ENCODE measurements at places on chromosomes 16 and 17.

GRCh38 chr17:30524847-30525246 lies 47.6 kb downstream of the GOSR1 start:
- DNase-seq: no peak

GRCh38 chr17:80729761-80730160 lies 185.1 kb downstream of the RPTOR start:
- no peak for DNase-seq

GRCh38 chr16:27246439-27246838 lies 22.1 kb downstream of the NSMCE1 start:
- DNase-seq: no peak

DNA sequence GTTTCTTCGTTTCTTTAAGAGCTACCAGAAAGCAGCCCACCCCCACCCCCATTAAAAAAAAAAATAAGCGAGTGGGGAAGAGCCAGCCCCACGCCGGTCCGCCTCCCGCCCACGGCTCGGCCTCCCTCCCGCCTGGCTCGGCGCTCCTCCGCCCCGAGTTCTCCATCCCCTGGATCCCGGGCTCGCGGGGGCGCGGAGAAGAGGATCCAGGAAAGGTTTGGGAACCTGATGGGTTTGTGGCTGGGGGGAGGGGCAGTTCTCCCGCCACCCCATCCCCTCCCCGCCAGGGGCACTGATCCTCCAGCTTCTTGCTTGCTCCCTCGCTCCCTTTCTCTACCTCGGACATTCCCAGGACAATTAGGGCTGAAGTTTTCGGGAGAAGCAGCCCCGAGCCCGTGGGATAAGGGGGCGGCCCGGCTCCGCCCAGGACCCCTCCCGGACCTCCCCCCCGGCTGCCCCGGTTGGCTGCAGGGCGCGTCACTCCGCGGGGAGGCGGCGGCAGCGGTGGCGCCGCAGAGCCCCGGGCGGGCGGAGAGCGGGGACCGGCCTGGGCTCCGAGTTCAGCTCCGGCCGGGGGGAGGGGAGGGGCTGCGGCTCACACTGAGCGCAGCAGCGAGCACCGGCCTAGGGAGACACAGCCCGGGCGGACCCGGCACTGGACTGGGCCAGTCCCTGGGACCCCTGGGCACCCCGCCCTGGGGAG lies 1.0 kb upstream of the SALL1 start:
- no peak for DNase-seq

DNA sequence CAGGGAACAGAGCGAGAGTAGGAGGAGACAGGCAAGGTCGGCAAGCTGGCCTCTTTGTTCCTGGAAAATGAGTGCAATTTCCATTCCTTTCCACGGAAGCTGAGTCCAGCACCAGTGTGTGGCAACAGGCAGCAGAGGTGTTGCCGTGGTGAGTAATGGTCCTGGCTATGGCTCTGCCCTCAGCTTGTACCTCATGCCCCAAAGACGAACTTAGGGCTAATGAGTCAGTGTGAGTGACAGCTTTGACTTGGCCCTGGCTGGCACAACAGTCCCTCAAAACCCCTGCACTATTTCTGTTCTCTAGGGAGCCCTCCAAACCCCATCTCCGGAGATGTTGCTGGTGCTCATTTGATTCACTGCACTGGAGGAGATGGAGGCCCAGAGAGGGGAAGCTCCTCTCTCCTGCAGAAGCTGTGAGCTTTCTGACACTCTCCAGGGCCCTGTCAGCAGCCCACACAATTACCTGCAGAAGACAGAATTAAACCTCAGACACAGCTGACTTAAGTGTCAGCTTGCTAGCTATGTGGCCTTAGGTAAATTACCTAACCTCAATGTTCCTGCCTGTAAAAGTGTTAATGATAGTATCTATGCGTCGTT lies 129.9 kb downstream of the TMEM132E start:
- DNase-seq: no peak

- no peak for DNase-seq
Observed at GRCh38 chr17:27649929-27650328, 18.9 kb downstream of the LGALS9 start.

GRCh38 chr16:1125471-1125870 lies 27.4 kb upstream of the CACNA1H start:
- DNase-seq: no peak

GRCh38 chr17:67021196-67021595 lies 23.2 kb upstream of the CACNG1 start:
- DNase-seq: no peak

- no peak for DNase-seq
Observed at GRCh38 chr17:80978499-80979497, 12.8 kb upstream of the CHMP6 start.

DNA sequence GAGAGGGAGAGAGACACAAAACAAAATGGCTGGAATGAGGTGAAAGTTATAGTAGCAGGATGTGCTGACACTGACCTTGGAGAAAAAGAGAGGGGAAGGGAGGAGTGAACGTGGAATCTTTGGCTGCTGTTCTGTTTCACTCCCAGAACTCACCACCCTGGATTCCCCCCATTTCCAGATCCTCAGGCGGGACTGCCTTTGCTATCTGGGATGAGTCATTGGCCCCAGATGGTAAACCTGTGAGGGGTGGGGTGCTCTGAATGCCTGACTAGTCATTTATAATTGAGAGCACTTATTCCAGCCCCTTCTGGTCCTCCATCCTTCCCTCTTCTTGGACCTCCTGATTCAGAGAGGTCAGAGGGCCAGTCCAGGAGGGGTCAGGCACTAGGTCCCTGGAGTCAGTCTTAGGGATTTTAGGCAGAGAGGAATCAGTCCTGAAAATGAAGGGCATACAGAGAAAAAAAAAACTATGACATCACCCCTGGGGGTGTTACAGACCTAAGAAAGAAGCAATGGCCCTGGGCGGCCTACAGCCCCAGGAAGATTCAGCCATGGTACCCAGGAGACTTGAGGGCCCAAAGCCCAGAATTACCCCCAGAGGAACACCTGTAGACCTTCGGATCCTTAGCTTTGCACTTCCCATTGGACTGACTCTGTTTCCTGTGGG lies 2.2 kb upstream of the ZG16 start:
- no peak for DNase-seq

- DNase-seq: no peak
Observed at GRCh38 chr16:55225972-55226542, 97.9 kb upstream of the IRX6 start.

DNA sequence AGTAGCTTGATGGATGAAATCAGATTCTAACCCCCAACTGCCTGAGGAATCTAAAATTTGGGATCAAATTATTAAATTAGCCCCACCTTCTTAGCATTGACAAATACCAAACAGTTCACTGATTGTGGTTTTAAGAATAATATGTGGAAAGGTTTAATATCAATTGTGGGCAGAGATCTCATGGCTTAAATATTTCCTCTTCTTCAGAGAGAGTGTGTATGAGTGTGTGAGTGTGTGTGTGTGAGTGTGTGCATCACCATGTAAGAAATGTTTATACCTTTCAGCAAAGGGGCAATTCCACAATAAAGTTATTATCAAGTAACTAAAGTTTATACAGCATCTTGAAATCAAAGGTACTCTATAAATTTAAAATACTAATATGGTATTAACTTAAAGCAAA lies 3.2 kb downstream of the SMURF2 start:
- DNase-seq: no peak

Measured in stimulated activated CD8-positive, alpha-beta memory T cell treated with anti-CD3 and anti-CD28 coated beads, Interleukin-7, amount 100 ng/mL, for 24 hours (primary cell).